ENCODE measurements at places on chromosomes 2 and 18. TPM values are rescaled to one million over a fixed set of nuclear protein-coding genes. Genes with fewer than 3 reads are reported as not detected.

GRCh38 chr2:96142217-96143113 is 2.8 kb downstream of the DUSP2 start:
- DNase-seq = no peak

DNA sequence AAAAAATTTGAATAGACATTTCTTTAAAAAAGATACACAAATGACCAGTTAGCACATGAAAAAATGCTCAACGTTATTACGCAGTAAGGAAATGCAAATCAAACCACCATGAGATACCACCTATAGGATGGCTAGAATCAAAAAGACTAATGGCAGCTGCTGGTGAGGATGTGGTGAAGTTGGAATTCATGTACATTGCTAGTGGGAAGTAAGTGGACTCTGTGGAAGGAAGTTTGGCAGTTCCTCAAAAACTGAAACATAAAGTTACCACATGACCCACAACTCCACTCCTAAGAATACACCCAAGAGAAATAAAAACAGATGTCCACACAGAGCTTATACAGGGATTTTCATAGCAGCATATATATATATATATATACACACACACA is 51.2 kb downstream of the MBP start:
- peak; percentile 81 for DNase-seq

GRCh38 chr18:73101977-73102376 is 234.2 kb upstream of the NETO1 start:
- no peak for DNase-seq

DNA sequence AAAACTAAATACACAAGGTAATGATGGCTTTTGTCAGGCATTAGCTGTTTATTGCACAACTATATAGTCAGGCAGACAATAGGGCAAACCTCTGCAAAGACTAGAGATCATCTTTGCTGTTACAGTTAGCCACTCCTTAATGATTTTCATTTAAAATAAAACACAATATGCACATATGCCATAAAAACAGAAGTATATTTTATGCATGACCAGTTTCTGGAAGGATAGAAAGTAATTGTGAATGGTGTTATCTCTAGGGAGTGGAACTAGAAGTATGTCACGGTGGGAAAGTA is 102.0 kb downstream of the CHN1 start:
- no peak for DNase-seq

FLACC1 gene
- total RNA-seq = 1.2 TPM

DNA sequence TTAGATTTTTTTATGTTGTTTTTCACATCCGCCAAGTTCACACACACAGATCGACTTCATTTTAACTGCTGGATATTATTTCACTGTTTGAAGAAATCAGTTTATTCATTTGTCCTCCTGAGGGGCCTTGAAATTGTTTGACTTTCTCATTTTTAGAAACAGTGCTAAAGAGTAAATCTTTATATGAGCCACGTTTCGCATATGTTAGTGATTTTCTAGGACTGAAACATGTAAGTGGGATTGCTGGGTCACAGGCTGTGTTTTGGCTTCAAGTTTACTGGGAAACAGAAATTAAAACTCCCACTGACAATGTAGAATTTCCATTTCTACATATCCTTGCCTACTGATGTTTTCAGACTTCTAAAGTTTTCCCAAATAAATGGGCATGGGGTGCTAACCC is 363.8 kb downstream of the NCKAP5 start:
- no peak for DNase-seq

MEP1B gene
- not detected for total RNA-seq

DNA sequence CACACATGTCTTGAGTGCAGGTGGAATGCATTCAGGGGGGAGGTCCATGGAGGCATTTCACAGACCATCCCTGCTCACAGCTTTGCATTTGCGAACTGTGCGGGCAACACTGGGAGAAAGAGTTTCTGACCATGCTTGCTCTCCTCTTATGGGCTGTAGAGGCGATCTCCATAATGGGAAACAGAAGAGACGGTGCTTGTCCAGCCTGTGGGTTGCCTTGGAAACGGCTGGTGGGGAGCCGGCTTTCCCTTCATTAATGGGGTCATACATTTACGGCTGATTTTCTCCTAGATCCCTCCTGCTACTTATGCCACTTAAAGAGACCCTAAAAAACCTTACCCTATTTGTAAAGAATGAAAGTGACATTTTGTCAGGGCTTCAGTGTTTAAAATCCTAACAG is 147.4 kb downstream of the SOX11 start:
- no peak for DNase-seq

GPR35 gene
- total RNA-seq = 0.09 TPM

- DNase-seq = peak; percentile 79
These were observed 61.4 kb downstream of the GPR39 start for GRCh38 chr2:132477962-132478361.

- peak; percentile 9 for DNase-seq
These were observed 132.9 kb upstream of the HDAC4 start for GRCh38 chr2:239533569-239534316.

HTRA2 gene
- 32.9 TPM for total RNA-seq

GRCh38 chr2:183078163-183078463 is 434 bp upstream of the DUSP19 start:
- no peak for DNase-seq

DNA sequence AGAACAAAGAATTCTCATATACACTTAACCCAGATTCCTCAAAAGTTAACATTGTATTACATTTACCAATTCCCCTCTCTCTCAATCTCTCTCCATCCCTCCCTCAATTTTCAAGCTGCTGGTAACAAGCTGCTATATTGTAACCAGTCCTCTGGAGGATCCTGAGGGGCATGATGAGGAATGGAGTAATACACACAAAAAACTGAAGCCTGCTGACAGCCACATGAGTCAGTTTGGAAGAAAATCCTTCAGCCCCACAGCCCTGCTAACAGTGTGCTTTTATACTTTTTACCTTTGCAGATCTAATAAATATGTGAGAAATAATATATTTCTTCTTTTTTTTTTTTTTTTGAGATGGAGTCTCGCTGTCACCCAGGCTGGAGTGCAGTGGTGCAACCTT is 165.7 kb upstream of the RAB12 start:
- peak; percentile 28 for DNase-seq

SLC11A1 gene
- 0.09 TPM for total RNA-seq

DSC2 gene
- 0.82 TPM for total RNA-seq

DNA sequence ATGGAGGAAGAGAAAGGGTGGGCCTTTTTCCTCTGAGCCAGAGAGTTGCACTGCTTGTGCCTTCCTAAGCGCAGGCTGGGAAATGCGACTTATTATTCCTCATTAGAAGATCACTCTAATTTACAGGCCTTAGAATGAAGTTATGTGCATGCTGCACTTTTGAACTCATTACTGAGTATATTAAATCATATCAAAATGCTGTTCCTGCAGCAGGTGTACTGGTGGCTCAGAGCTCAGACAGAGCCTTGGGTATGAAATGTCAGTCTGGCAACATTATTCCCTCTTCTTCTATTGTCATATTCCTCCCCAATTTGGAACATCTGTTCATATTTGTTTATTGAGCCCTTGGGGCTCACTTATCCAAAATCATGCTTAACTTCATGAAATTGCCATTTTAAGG is 85.5 kb downstream of the ADCYAP1 start:
- no peak for DNase-seq

DNA sequence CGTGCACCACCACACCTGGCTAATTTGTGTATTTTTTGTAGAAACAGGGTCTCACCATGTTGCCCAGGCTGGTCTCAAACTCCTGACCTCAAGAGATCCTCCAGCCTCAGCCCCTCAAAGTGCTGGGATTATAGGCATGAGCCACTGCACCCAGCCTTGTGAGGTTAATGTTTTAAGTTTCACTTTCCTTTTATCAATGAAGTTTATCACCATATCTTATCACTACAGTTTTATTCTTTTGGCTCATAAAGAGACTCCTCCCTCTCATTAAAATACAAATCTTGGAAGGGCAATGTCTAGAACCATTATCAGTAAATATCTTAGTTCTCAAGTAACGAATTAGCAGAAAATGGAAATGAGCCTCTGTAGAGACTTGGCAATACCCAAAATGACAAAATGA is 173.8 kb downstream of the BCL11A start:
- no peak for DNase-seq

CENPA gene
- not detected for total RNA-seq

MAP3K19 gene
- total RNA-seq = not detected

NOTO gene
- total RNA-seq = not detected

GRCh38 chr2:235087832-235088495 is 136.1 kb downstream of the SH3BP4 start:
- peak; percentile 55 for DNase-seq

DNA sequence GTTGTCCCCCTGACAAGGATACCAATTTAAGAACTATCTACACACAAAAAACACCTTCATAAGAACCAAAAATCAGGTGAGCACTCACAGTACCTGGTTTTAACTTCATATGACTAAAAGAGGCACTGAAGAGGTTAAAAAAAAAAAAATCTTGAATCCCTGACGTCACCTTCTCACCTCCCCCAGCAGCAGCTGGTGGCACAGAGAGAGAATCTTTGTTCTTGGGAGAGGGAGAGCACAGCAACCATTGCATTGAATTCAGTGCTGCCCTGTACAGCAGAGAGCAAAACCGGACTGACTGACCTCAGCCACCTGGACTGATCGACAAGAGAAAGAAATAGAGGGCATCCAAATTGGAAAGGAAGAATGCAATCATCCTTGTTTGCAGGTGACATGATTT is 566.0 kb downstream of the TMX3 start:
- DNase-seq = no peak

- DNase-seq = no peak
These were observed 279.5 kb upstream of the RAB6C start for GRCh38 chr2:129699781-129700573.

GRCh38 chr2:191262436-191262835 is 17.2 kb downstream of the MYO1B start:
- DNase-seq = no peak

- peak; percentile 69 for DNase-seq
These were observed 254.8 kb downstream of the CDH2 start for GRCh38 chr18:27921904-27922751.

DNAJC5G gene
- not detected for total RNA-seq

DNA sequence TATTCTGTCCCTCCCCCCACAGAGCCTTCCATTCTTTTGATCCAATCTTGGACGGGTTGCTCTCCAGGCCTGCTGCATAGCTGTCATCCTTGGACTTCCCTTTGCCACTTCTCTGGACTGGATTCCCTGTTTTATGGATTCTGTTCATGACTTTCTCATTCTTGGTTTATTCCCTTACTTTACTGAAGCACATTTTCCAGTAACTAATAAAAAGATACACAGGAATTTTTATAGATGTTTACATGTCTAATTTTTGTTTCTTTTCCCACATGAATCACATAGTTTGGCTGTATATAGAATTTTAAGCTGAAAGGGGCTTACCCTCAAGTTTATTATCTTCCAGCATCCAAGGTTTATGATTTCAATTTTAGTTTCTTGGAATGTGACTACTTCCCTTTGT is 37.9 kb downstream of the GDF7 start:
- no peak for DNase-seq

LAMA1 gene
- 30.1 TPM for total RNA-seq

- DNase-seq = no peak
These were observed 137.9 kb downstream of the GPD2 start for GRCh38 chr2:156574112-156574511.

DNA sequence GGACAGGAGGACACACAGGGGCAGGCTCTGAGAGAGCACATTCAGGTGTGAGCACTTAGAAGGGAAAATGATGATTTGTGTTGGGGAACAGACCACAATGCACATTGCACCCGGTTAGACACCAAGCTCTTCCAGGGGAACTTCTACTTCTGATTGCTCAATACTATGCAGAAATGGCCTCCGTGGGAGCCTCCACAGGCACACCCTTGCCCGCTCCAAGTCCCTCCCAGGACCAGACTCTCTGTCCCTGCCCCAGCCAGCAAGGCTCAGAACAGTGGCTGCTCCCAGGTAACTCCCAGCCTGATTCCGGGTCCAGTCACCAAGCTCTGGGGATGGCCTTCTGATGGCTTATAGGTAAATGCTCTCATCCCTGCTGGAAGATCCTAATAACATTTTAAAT is 56.2 kb downstream of the BCL2L11 start:
- DNase-seq = no peak

- no peak for DNase-seq
These were observed 176.4 kb upstream of the RAB6C start for GRCh38 chr2:129803032-129803431.

Data from fibroblast of the aortic adventitia (primary cell).